EH (cell line): ENCODE measurements at places on chromosomes 5 and 9.

DNA sequence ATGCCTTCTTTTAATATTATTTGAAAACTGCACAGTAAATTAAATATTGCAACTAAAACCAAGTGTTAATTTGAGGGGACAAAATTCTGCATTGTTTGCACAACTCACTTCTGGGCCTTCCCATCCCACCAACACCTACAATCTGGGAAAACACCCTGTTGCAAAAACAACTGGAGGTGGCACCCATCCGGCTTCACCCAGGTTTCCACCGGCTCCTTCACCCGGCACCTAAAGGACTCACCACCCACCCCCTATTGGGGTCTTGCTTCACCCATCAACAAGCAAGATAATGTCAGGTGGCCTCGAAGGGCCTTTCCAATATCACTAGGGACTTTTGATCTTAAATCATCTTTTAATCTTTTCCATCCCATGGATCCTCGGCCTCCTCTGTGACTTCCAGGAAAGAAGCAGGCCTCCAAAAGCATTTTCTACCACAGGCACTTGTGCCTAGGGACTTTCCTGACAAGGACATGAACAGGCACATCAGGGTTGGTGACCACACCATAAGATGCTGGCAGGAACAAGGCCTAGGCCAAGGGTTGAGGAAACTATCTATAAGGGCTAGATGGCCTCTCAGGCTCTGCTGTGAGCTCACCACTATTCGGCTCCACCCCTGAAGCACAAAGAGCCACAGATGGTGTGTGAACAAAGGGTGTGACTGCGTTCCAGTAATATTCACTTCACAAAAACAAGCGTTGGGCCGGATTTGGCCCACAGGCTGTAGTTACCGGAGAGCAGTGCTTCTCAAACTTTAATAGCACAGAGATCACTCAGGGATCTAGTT lies 205.1 kb downstream of the AUH start:
- no peak for DNase-seq

DNA sequence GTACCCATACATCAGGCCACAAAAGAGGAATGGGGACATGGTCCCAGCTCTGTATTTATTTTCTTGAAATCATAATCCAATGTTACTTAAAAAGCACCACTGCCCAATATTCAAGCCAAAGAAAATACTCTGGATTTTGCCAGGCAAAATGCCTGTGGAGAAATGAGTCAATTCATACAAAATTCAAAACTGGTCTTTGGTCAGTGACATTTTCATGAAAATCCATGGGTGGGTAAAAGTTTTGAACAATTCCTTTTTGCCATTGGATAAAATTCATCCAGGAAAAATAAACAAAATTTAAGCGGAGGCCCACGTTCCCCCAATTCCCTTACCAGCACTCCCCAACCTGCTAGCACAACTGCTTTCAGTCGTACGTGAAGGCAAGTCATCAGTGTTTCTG lies 186.2 kb downstream of the GLIS3 start:
- no peak for DNase-seq

- DNase-seq, result no peak
These were observed 5.5 kb downstream of the IFNA8 start for GRCh38 chr9:21414220-21414940.

- peak; percentile 78 for DNase-seq
These were observed 114.6 kb upstream of the LRRTM2 start for GRCh38 chr5:138989720-138990119.

DNA sequence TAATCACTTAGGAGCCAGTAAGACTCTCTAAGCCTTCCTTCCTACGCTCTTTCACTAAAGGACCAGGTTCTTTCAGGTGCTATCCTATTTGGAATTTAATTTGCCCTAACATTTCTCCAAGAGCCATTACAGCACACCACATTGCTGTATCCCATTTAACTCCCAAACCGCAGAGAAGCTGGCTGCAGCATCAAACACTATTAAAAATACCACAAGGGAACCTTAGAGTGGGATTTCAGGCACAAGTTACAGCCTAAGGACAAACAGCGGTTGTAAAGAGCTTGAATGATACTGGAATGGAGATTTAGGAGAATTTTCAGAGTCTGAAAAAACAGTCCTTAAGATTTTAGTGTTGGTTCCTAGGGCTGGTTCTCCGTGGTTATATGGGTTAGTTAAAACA lies 566.4 kb downstream of the RAB3C start:
- DNase-seq, result no peak

DNA sequence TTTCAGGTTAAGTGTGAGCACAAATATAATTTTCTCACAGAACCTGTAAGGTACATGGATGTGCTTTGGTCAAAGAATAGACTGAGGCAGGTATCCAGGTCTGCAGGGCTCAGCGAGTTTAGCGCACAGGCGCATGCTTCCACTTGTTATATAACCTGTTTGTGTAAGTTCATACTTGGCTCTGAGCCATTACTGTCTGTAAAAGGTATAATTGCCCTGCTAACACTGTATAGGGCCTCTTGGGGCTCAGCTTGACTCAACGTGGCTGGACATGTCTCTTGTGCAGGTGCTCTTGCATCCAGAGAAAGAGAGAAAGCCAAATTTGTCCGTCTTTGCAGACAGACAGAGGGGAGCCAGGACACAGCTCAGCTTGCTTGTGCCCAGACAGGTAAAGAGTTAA lies 759.6 kb downstream of the MTRR start:
- DNase-seq, result no peak

DNA sequence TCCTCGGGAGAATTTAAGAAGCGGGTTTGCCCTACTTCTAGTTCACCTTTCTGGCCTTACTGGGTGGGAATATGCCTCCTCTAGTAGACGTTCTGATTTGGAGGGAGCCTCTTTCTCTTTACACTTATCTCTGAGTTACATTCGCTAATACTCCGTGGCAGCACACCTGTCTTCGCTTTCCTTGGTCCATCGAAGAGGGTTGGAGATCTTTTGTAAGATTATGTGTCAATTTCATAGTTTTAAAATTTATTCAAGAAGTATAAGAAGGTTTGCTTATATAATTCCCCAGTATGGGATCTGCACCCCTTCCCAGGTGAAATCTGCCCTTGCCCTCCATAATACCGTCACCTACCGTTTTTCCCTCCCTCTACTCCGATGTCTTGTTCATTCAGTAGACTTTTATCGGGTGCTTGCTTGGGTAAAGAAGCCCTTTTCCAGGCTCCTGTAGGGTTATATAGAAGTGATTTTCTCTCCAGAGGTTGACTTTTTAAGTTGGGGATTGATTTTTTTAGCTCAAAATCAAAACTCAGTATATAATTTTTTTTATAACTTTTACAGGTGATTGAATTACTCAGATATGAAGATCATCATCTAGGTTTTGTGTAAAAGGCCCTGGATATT lies 1.1 kb downstream of the GPBP1 start:
- no peak for DNase-seq

- DNase-seq, result peak; percentile 95
These were observed 30.4 kb downstream of the NFX1 start for GRCh38 chr9:33320568-33321261.

DNA sequence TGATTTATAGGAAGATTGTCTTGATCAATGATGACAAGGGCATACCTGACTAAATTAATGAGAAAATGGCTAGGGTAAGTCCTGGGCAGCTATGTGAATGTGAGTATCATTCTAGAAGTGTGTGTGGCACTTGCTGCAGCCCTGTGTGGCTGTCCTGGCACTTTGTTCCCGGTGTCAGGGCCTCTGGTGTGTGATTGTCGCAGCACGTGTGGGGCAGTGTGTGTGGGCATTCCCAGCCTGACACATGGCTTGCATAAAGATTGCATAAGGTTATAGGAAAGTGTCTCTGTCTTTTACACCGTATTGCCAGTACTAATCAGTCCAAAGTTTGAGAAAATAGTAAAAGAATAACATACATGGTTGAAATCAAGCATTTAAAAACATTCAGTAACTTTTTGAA lies 74.4 kb downstream of the TRIO start:
- no peak for DNase-seq

DNA sequence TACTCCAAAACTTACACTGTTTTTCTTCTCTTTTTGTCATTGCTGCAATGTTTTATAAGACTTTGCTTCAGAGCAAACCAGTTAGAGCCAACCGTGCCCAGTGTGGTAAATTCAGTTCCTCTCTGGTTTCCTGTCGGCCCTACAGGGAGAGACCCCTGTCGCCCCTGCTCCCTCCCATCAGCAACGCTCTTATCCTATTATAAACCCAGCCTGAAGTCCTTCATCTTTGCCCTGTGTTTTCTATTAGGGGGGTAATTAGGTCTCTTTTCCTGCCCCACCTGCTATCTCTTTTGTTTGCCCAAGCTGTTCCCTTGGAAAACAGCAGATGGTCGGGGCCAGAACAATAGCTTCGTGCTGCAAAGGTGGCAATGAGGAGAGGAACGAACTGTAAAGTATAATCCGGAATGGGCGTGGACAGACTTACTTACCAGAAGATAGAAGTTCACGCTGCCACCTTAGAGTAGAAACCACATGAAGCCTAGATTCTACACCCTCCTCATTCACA lies 21.4 kb upstream of the OTULINL start:
- DNase-seq, result no peak

DNA sequence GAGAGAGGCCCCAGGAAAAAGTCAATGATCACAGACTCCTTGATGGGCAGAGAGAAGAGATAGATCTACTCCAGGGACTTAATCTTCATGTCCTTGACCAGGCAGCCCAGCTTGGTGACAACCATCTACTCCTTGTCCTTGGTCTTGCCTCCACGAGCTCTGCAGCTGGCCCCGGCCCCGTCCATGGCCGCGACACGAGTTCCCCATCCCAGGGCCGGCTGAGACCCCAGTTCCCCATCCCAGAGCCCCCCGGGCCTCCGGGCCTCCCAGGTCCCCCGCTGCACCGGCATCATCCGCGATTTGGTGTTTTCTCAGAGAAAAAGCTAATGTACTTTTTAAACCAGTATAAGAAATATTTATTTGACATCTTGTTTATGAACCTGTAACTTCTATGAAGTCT lies 2.5 kb upstream of the PGGT1B start:
- no peak for DNase-seq

- DNase-seq, result peak; percentile 34
These were observed 4.4 kb downstream of the LRRC8A start for GRCh38 chr9:128886211-128886891.

DNA sequence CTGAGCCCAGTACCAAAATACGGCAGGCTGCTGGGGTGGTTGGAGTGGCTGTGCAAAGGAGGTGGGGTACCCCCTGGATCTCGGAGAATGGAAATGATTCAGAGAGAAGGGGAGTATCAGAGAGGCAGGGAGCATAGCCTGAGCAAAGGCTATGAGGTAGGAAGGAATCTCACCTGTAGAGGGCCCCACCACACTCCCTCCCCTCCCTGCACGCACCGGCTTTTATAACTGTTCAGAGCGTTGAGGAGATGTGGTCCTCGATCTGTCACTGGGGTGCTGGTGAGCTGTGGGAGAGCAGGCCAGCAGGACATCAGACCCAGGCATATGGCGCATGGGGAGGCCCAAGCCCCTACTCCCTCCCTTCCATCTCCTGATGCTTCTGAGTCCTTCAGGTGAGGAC lies 13.2 kb downstream of the PHF19 start:
- DNase-seq, result no peak

DNA sequence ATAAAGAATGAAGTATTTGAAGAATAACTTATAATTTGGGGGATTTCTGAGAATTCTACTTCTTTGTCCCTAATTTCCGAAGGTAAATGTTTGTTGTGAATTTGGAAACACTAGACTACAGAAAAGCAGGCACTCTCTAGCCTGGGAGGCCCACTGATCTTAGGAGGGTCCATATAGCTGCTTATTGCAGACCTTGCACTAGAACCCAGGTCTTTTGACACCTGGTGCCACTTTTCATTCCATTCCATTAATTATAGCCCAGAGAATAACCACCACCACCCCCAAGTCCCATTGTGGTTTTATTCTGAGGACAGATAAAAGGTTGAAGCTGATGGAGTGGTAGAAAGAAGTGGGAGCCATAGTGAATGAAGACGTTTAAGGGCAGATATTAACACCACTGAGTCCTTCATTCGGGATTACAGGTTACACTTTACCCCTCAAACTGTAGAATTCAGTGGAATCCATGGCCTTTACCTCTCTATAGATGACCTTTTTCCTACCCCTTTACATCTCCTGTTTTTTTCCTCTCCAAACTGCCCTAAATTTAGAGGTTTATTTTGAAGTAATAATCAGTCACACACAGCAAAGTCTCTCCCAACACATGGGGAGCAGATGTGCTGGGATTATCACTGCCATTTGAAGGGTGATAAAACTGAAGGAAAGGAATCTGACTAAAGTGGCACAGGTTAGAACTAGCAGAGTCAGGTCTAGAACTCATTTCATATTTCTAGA lies 12.0 kb upstream of the PSMD5 start:
- no peak for DNase-seq

DNA sequence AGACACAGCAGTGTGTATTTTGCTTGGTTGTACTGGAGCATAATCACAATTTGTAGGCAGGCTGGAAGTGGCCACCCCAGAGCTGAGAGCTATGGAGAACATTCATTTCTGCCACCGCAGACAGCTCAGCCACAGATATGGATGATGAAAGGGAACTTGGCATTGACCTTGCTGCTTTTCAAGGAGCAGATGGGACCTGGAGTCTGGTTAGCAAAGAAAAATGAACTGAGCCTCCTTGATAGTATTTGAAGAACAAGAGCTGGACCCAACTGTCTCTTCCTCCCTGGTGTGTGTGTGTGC lies 395.2 kb upstream of the ZNF462 start:
- no peak for DNase-seq

GRCh38 chr5:126301056-126301455 lies 122.2 kb upstream of the GRAMD2B start:
- DNase-seq, result no peak

- DNase-seq, result no peak
These were observed 345 bp upstream of the PRRC1 start for GRCh38 chr5:127517110-127517479.
